ENCODE measurements at places on chromosomes 12 and 14.

DNA sequence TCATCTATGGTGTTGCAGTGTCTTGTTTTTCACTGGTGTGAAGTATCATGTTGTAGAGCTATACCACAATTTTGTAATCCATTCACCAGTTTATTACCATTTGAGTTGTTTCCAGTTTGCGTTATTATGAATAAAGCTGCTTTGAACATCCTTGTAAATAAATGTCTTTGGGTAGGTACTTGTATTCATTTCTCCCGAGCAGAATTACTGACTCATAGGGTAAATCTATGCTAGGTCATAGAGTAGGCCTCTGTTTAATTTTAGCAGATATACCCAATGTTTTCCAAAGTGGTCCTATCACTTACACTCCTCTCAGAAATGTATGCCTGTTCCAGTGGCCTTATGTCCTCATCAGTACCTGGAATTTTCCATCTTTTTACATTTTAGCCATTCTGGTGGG lies 6.6 kb upstream of the GOLGA5 start:
- DNase-seq: no peak

DNA sequence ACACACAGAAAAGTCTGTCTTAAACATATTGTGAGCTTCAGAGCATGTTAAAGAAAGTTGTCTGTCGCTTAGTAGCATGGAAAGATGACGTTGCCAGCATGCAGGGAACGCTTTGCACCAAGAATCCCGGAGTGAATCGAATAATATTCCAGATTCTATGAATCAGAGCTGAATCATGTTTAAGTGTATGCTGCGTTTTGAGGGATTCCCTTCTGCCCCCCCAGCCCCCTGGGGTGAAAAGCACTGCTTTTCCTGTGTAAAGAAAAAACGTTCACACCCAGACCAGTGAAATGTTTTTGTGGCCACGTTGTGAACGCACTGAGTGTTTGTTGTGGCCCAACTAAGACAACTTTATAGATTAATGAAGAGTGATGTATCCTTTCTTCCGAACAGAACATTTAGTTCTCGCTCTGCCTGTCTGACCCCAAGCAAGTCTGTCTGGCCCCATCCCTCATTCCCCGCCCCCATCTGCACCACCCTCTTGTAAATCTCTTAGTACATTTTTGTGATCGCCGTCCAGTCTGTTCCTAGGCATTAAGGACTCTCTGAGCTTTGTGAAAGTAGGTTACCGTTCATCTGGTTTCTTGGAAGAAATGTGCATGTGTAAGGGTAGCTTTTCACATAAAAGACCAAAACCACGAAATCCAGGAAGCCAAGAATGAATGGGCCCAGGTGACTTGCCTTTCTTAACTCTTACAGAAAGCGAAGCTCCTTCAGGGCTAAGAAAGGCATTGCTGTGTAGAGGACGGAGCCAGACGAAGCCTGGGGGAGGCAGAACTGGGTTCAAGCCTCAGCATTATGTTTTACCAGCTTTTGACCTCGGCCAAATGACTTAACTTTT lies 103.0 kb downstream of the SAMD4A start:
- no peak for DNase-seq

GRCh38 chr12:72647139-72647538 lies 375.0 kb downstream of the TRHDE start:
- no peak for DNase-seq

- no peak for DNase-seq
Measured at GRCh38 chr12:33634544-33634943, 194.9 kb upstream of the SYT10 start.

DNA sequence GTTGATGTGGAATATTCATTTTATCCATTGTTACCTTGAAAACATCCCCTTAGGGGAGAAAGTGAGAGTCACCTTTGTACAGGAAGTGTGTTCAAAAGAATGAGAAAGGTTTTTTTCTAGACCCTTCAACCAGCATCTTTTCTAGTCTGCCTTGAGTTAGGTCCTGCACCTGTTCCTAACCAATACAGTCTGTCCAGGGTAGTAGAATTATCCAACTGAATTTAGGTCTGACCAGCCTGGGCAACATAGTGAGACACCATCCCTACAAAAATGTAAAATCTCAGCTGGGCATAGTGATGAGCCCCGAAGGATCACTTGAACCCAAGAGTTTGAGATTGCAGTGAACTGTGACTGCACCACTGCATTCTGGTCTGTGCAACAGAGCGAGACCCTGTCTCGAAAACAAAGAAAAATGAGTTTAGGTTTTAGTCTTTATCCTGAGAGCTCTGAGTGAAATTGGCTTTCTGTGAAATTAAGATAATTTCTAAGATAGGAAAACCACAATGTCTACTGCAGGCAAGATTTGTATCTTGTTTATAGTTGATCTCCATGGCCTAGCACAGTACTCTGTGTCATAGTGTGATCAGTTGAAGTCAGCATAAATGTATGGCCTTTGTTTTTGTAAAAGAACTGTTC lies 25.2 kb downstream of the ARHGAP5 start:
- DNase-seq: no peak

GRCh38 chr14:27528328-27528727 lies 930.5 kb upstream of the NOVA1 start:
- no peak for DNase-seq

DNA sequence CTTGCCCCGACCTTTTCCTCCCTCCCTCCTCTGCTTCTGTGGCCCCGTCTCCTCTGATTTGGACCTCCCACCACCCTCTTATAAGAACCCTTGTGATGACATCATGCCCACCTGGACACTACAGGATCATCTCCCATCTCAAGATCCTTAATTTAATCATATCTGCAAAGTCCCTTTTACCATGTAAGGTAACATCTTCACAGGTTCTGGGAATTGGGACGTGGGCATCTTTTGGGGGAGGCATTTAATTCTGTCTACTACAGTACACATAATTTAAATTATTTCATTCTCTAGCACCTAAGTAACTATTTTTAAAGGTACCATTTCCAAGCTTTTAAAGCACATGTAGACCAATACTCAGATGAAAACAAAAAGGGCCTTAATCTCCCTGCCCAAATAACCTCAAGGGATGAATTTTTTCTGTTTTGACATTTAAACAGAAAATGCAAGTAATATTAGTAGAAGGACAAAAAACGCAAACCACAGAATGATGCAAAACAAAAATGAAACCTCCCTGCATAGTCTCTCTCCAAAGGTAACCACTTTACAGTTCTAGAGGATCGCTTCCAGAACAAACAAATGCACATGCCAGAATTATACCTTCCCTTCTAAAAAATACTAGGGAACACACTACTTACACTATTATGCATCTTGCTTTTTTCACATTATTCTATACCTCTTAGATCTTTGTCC lies 222.1 kb downstream of the AACS start:
- DNase-seq: no peak

GRCh38 chr14:62431496-62431895 lies 613.8 kb downstream of the KCNH5 start:
- DNase-seq: no peak

GRCh38 chr14:99131632-99132271 lies 140.2 kb downstream of the BCL11B start:
- peak; percentile 80 for DNase-seq

- DNase-seq: no peak
Measured at GRCh38 chr12:4046495-4046840, 173.3 kb upstream of the PARP11 start.

DNA sequence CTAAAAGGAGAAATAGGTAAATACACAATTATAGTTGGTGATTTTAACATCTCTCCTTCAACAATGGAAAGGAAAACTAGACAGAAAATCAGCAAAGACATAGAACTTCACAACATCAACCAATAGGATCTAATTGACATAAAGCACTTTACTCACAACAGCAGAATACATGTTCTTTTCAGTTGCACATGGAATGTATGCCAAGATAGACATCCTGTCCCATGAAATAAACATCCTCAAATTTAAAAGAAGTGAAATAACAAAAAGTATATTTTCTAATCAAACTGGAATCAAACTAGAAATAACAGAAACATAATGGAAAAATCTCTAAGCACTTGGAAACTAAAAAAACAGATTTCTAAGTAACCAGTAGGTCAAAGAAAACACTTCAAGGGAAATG lies 296.2 kb upstream of the RGS6 start:
- DNase-seq: no peak

DNA sequence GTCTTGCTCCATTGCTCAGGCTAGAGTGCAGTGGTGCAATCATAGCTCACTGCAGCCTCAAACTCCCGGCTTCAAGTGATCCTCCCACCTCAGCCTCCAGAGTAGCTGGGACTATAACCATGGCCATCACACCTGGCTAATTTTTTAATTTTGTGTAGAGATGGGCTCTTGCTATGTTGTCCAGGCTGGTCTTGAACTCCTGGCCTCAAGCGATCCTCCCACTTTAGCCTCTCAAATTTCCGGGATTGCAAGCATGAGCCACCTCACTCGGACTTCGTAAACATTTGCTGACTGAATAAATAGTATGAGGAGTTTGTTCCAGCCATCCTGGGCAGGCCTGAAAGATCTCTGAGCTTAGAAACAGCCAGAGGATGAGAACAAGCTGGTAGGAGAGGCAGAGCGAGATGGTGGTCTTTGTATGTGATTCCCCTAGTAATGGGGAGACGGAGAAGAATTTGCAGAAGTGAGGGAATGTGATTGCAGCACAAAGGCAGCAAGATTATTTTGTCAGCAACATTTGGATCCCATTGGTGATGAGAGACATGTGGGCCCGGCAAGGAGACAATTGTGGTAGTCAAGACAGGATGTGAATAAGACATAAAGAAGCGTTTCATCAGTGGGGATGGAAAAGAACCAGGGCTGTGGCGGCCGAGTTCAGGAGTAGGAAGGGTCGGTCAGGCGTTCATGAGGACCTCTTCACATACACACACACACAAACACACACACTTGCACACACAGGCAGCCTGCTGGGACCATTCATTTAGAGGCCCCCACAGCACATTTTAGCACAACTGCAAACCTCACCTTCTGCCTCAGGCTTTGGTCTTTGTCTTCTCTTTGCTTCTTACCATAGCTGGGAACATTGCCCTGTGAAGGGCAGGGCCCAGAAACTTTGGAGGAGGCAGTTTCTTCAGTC lies 155.5 kb downstream of the ZFP36L1 start:
- DNase-seq: peak; percentile 92

DNA sequence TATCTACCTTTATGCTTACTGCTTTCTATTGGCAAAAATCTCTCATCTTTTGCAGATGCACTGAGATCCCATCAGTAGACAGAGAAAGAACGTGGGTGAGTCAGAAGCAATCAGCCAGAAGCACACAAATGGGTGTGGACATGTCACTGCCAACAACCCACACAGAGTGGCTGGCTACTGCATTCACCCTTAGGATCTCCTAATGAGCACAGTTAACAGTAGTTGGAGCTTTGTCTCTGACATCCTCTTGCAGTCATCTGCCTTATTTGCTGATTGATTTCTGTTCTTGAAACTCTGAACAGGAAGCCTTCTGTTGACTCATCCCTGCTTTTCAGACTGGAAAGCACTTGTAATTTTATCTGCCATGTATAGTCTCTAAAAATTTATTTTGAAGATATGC lies 117.2 kb downstream of the RGS6 start:
- DNase-seq: no peak

- DNase-seq: no peak
Measured at GRCh38 chr12:124508381-124509079, 58.9 kb downstream of the NCOR2 start.
